Posterior cingulate gyrus (tissue), 11 donors: ENCODE measurements at places on chromosomes 12 and 14.

- DNase-seq, result no peak
These were observed 112.3 kb downstream of the PLXNC1 start for GRCh38 chr12:94260717-94261116.

DNA sequence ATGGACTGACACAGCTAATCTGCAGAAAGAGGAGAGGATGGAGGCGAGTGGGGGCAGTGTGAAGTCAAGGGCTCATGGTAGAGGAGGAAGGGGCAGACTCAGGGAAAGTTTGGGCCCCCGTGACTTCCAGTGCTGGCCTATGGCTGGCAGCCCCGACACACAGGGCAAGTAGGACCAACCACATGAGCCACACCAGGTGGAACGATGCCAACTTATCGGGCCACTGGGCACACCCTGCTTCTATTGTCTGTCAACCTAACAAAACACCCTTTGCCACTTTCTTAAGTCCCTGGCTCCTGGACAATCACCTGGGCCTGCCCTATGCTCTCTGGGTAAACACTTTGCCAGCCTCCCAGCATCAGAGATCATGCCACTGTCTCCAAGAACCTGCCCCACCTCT is 65.2 kb upstream of the PSMC1 start:
- DNase-seq, result no peak

DNA sequence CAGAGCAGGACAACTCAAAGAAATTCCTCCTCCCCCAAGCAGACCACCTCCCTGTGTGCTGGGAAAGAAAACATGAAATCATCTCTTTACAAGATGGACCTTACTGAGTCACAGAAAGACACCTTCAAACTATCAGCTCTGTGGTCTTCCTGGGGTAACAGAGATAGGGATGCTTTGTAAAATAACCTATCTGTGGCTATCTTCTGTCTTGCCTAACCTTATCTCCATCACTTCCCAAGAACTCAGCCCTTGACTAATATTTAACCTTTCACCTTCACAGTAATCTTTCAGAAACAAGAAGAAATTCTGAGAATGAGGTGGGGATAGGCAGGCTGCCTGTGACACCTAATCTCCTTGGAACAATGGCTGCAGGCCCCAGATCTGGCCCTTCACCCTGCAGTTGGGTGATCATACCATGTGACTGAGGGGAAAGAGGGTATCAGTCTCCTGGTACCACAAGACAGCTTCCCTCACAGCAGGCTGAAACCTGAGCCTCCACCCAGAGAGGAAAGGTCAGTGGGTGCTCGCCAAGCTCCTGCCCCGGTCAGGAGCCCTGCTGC is 27.4 kb upstream of the CEBPE start:
- no peak for DNase-seq

GRCh38 chr14:68791902-68792677 is 777 bp downstream of the ZFP36L1 start:
- DNase-seq, result peak; percentile 66

- DNase-seq, result no peak
These were observed 149.0 kb downstream of the PRKCH start for GRCh38 chr14:61470261-61470960.
